Myocyte (in vitro differentiated cells): ENCODE measurements at places on chromosomes 12 and 14. TPM values are rescaled to one million over a fixed set of nuclear protein-coding genes. Genes with fewer than 3 reads are reported as not detected.

Gene TOX4
- 25.6 and 27.8 TPM in 2 replicates for total RNA-seq

Gene SLC25A21
- 0.91 and 1.9 TPM in 2 replicates for total RNA-seq

Gene PHLDA1
- total RNA-seq: 68.1 and 72.4 TPM in 2 replicates

DNA sequence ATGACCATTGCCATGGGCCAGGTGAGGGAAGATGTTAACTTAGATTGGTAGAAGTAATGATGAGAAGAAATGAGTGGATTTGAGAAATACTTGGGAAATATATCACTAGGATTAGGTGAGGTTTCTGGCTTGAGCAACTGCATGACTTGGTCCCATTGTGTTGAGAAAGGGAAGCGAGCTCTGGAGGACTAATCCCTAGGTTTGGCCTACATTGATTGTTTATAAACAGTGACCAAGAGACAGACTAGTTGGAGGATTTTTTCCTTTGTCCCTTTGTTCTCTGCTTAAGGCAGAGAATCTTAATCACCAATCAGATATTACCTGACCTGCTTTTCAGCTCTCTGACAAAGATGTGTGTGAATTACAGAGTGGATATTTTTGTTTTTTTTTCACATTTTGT is 100.5 kb downstream of the AEBP2 start:
- no peak for DNase-seq

DNA sequence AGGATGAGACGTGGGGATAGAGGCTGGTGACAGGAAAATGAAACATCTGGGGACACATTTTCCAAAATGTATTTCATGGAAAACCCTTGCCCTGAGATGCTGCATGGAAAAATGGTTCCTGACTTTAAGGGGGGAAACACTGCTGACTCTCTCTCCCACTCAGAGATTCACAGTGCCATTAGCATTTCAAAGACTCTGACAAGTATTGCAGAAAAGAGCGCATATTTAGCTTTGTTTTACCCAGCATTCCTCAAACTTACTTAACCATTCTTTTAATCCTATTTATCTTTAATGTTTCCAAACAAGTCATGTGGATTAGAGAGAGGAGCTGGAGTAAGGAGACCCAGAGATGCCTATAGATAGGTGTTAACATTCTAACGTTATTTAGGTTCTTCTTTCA is 141.8 kb upstream of the DYRK2 start:
- DNase-seq: no peak

DNA sequence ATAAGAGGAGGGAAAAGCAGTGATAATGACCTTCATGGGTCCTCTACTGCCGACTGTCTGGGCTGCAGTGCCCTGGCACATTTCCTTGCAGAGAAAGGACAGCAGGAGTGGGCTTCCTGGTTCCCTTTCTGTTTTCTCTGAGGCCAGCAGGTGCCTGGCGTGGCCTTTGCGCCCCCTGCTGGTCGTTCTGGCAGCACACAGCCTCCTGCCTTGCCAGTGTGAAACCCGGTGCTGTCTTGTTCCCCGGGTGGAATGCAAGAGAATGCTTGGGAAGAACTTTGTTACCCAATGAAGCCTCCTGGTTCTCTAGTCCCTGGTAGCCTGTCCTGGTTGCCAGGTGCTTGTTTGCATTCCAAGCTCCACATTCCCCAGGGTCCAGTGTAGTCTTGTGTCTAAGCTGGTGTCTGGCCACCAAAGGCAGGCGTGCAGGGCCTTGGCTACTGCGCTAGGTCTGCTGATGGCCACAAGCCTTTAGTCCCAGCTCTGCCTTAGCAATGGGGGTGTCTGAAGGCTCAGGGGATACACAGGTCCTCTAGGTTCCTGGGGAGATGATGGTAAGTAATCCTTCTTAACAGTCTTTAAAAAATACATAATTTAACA is 1392.4 kb upstream of the TMEM132C start:
- DNase-seq: peak; percentile 70
